Right ventricle myocardium inferior (tissue), 1 donor: ENCODE measurements at places on chromosomes 5 and 9.

- DNase-seq = no peak
These were observed 16.0 kb upstream of the PHF19 start for GRCh38 chr9:120892748-120893610.

DNA sequence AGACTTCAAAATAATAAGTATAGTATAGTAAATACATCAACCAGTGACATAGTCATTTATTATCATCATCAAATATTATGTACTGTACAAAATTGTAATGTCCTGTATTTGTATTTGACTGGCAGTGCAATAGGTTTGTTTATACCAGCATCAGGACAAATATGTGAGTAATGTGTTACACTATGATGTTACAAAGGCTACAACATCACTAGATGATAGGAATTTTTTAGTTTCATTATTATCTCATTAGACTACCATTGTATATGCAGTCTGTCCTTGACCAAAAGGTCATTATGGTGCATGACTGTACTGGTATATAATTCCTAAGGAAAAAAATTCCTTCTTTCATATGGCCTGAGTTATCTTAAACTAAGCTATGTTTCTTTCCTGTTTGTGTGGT, 63.6 kb upstream of the VCAN start:
- DNase-seq = no peak

- no peak for DNase-seq
These were observed 22.6 kb downstream of the DBH start for GRCh38 chr9:133658442-133659431.

- DNase-seq = peak; percentile 4
These were observed 60.4 kb downstream of the DAB2IP start for GRCh38 chr9:121711797-121712196.

- peak; percentile 82 for DNase-seq
These were observed 47.3 kb upstream of the SUB1 start for GRCh38 chr5:32538031-32538547.

- DNase-seq = no peak
These were observed 47.7 kb upstream of the ANGPTL2 start for GRCh38 chr9:127170103-127170502.

DNA sequence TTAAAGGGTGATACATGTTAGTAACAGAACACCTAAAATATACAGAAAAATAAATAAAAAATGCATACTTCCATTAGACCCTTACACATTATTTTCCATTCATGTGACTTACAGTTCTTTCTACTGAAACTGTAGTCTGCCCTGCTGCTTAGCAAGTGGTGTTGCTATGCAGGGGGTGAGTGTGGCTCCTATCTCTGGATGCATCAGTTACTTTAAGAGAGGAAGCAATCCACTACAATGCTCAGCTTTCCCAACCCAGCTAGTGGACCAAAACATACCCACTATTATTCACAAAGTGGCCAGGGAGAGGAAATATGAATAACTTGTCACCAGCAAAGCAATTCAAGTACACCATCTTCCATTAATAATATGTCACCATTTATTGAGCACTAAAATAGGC, 121.8 kb downstream of the DOCK2 start:
- DNase-seq = no peak

- DNase-seq = no peak
These were observed 690.3 kb upstream of the DMAC1 start for GRCh38 chr9:8489835-8490234.

DNA sequence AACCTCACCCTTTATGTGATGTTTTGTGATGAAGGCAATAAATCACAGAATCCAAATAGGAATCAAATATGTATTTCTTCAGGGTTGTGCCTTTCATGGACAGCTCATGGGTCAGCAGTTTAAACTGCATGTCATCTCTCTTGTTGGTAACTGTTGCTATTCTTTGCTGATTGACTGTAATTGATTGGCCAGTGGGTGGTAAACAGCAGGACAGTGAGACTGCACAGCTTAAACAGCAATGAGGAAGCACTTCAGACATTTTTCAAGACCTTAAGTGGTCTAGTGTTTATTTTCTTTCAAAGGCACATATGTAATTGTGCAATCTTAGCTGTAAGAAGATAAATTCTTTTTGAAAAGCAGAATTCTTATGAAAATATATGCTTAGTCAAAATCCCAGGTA, 260.5 kb downstream of the COX7C start:
- no peak for DNase-seq

DNA sequence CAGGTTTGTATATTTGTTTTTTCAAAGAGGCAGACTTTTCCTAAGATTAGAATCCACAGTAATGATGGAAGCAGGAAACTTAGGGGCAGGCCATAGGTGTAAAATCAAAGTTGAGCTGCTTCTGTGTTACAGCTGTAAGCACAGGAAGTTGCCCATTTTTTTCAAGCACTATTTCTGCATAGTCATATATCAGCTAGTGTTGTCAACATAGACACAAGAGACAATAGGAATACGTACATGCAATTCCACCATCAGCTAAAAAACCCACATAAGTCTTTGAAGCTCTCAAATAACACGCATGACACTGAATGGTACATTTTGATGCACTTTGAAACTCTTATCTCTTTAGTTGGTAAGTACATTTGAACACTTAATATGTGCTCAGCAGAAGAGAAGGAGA, 20.2 kb upstream of the SMIM15 start:
- no peak for DNase-seq

DNA sequence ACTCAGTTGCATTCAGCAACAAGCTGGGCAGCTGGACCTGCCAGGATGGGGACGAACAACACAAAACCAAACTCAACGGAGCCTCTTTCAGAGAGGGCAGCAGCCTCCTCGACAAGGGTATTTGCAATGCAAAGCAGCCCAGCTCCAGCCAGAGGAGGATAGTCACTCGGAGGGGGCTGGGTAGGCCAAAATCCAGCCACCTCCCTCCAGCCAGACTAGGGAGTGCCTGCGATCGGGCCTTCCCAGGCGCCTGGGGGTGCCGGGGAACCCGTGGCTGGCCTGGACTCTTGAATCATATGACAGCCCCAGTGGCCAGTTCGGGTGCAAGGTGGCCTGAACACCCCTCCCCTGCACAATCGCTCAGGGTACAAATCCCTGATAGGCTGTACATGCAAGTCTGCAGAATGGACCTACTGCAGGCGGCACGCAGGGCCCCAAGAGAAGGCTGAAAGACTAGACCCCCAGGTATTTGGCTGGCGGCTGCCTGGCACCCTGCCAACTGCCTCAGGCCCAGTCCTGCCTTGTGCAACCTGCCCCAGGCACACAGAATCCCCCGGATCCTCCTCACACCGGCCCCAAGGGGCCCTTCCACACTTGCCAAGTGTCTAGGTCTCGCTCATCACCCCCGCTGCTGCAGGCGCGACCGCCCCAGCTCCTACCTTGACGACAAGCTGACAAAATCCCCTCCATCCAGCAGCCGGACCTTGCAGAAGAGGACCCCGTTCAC, 1.3 kb downstream of the EEIG1 start:
- no peak for DNase-seq

DNA sequence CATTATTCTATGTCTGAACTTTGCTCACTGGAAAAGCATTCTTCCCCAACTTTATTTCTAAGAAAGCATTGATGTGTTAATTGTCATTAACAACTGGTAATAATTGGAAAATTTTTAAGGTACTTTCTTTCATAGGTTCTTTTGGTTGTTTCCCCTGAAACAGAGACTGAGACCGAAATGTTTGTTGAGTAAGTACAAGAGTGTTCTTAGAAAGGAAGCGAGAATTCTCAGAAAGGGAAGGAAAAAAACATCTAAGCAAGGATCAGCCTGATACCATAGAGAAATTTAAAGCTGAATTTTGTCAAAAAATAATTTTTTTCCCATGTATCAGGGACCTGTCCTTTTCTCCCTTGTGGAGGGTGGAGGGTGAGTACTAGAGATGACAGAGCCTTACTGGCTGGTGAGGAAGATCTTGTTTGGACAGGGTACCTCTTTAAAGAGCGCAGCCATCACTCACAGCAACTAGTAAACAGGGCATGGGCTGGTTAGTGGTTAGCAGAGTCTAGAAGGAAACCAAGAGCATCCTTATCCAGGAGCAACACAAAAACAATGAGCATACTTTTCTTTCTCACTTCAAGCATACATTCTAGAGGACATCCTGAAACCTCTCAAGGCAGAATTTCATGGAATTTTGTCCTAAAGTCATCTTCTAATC, 898.5 kb downstream of the DNAH5 start:
- DNase-seq = no peak

DNA sequence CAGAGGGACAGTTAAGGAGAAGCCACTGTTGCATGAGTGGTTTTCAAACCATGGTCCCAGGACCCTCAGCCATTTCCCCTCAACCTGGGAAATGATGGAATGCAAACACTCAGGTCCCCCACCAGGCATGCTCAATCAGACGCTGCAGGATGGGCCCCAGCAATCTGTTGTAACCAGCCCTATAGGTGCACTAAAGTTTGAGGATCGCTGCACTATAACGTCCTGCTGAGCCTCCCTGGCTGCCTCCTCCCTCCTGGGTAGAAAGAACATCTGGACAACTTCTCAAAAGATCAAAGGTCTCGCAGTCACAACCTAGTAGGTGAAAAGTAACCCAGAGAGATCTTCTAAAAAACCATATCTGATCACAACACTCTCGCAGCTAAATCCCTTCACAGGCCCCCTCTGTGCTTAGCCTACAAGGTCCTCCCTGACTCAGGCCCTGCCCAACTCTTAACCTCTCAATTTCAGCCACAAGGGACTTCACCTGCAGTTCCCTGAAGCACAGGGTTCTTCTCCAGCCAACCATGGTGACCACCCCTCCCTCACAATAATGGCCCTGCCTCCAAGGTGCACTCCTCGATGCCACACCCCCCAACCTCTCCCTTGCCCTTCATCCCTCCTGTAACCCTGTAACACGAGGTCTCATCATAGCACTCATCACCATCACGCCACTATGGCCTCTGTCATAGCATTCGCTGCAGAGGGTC, 3.5 kb downstream of the SHB start:
- no peak for DNase-seq

GRCh38 chr5:56986626-56986947, 34.7 kb upstream of the MIER3 start:
- DNase-seq = no peak

- no peak for DNase-seq
These were observed 111.1 kb downstream of the ARHGAP26 start for GRCh38 chr5:142881076-142881783.

DNA sequence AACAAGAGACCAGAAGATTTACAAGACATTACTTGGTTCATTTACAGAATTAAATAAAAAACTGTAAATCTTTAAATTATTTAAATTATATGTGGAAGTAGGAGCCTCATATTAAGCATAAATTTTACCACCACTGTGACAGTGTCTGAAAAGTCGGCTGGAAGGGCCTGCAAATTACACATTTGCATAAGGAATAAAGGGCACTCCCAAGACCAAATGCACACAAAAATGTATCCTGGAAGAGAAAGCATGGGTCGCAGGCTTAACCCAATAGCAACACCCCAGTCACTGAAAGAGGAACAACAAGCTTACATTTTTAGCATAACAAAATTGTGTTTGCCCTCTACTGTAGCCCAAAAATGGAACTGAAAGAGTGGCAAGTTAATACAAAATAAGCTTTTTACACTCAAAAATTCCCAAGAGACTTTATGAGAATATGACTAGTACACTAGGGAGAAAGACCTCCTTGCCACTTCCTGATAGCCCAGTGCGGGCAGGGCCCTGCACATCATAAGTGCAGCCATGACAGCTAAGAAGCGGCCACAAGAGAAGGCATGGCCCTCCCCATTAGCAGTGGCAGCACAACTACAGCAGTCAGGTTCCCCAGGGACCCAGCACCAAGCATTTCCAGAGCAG, 482.0 kb downstream of the DTWD2 start:
- DNase-seq = no peak

DNA sequence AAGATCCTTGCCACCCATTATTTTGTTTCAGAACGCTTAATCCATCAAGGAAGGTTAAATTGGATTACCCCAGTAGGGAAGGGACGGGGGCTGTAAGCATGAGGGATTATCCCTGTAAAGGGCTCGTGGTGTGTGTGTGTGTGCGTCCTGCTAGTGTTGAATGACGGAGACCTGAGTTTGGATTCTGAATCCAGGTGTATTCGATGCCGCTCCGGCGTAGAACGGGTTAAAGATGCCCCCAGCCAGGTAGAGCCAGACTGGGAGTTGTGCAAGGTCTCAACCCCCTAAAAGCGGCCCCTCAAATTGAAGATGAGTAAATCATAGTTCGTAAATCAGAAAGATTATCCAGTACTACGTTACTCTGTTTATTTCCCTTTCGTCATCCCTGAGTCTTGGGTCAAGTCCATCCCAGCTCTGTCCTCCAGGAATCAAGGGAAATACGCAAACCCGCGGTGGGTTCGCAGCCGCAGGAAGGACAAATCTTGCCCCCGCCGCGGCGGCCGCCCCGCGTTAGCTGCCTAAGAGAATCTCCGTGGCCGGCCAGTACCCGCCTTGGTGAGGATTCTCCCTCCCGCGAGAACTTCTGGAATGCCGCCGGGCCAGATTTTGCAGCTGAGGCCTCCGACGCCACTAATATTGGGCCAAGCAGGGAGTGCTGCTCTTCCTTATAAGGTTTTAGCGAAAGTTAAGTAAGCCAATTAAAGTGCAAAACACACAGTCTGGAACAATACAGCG, 586 bp upstream of the MTAP start:
- DNase-seq = peak; percentile 81

DNA sequence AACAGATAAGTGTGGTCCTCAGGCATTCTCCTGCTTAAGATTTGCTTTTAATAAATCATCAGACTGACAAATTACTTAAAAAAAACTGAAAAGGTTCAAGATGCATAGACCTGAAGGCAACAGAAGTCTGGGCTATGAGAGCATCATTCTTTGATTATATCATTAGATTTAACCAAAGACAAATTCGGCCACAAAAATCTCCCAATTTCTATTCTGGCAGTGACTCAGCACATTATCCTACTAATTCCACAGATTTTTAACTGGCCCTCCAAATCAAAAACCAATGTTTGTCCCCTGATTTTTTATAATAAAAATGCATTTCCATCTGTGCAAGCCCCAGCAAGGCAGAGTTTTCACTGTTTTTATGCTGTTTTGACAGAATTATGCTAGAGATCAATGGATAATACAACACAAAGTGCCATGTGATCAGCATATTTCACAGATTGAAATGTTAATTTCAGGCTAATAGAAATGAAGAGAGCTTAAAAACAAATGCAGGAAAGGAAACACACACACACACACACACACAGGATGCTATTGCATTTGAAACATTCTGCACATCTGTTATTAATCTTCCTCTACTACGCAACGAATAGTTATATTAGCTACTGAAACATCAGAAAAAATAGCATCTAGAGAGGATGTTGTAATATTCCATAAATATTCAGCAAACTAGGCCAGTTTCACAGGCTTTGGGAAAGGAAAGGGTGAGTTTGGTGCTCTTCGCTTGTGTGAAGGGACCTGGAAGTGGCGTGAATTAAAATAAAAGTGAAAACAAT, 177.6 kb upstream of the ST8SIA4 start:
- DNase-seq = no peak

- DNase-seq = no peak
These were observed 158.0 kb downstream of the DEPDC1B start for GRCh38 chr5:60541980-60542379.

DNA sequence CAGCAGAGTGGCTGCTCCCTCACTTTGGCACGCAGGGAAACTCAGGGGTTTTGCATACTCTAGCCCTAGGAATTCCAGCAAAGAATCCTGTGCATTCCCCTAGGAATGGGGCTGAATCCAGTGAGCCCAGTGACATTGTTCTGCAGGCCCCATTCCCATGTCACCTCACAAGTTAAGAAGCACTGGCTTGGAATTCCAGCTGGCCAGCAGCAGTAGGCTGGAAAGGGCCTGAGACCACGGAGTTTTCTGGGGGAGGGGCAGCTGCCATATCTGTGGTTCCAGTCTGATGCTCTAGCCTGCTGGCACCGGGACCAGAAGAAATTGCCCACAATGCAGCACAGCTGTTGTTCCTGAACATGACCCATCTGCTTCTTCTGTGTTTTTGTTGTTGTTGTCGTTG, 217.6 kb upstream of the DMRTA1 start:
- DNase-seq = no peak
